ENCODE measurements at places on chromosomes 5 and 9.

DNA sequence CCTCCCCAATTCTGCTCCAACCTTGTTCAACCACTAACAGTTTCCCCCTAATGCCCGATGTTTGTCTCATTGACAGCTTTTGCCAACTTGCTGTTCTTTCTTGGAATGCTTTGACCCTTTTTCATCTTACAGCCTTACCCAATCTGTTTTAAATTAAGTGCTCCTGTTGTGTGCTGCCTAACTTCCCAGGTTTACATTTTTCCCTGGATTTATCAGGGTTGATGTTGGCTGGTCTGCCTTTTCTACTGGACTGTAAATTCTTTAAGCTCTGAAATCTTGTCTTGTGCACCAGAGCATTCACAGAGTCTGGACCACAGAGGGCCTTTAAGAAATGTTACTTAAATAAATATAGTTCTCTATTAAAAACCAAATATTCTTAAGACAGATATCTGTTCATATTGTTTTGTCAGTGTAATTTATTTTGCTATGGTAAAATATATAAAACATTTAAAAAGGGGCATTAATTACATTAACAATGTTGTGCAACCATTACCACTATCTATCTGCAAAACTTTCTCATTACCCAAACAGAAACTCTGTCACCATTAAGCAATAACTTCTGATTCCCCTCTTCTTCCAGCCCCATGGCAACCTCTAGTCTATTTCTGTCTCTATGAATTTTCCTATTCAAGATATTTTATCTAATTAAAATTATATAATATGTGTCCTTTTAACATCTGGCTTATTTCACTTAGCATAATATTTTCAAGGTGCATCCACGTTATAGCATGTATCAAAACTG is 73.0 kb downstream of the OSTF1 start:
- H3K4me3 ChIP-seq: no peak overlapping the region
- H3K27ac ChIP-seq: no peak overlapping the region
- DNase-seq: no peak

DNA sequence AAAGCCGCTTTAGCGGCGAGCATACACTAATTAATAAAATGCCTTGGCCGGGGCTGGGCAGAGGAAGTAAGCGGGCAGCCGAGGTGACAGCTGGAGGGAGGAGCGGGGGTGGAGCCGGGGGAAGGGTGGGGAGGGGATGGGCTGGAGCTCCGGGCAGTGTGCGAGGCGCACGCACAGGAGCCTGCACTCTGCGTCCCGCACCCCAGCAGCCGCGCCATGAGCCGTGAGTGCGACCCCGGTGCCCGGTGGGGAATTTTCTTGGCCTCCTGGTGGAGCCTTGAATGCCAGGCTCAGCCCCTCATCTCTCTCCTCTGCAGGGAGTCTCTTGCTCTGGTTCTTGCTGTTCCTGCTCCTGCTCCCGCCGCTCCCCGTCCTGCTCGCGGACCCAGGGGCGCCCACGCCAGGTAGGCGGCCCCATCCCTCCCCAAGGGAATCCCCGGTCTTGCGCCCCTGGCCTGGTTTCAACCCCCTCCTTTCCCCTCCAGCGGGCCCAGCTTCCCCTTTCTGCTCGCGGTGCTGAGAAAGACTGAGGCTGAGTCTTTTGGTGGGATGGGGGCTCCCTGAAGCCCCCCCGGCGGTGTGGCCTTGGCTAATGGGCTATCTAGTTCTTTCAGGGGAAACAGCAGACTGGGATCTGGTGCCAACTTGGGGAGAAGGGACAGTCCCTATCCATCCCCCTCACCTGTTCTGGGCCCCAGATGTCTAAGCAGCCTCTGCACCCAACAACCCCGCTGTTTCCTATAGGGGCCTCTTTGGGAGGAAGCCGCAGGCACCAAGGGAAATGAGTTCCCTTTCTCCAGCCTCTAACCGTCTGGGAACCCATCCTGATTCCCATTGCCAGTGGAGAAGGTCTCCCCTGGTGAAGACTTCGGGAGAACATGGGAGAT is at the start of gene PTGS1:
Gene PTGS1, plus strand, starts transcription at position 156 of the 887 bp plus-strand sequence. Its CDS starts 61 bp downstream, at position 217.
- peak within 1 kb of the TSS; percentile 51 for H3K4me3 ChIP-seq
- no peak for DNase-seq
- H3K27ac ChIP-seq: no peak within 1 kb of the TSS
- no peaks in the 10 kb centered on the region for H3K36me3 ChIP-seq
- no peaks in the 10 kb centered on the region for H3K27me3 ChIP-seq

- DNase-seq: no peak
- no peak overlapping the region for H3K4me3 ChIP-seq
- H3K27me3 ChIP-seq: no peaks in the 10 kb centered on the region
- H3K4me1 ChIP-seq: no peaks in the 10 kb centered on the region
These were observed 57.2 kb downstream of the KCNN2 start for GRCh38 chr5:114419067-114419388.

GRCh38 chr5:123665822-123666371 is 153.9 kb downstream of the CSNK1G3 start:
- no peak for DNase-seq
- no peak overlapping the region for H3K27ac ChIP-seq
- H3K27me3 ChIP-seq: no peaks in the 10 kb centered on the region
- no peak overlapping the region for H3K4me3 ChIP-seq
- H3K36me3 ChIP-seq: no peaks in the 10 kb centered on the region

- no peak overlapping the region for H3K4me3 ChIP-seq
- DNase-seq: no peak
- H3K27me3 ChIP-seq: no peaks in the 10 kb centered on the region
These were observed 267.0 kb upstream of the NUDT12 start for GRCh38 chr5:103829585-103829984.

GRCh38 chr9:121239071-121239470 is 28.9 kb upstream of the GSN start:
- peaks cover 5% of the 10 kb centered on the region for H3K4me1 ChIP-seq
- H3K36me3 ChIP-seq: no peaks in the 10 kb centered on the region
- no peak overlapping the region for H3K4me3 ChIP-seq

DNA sequence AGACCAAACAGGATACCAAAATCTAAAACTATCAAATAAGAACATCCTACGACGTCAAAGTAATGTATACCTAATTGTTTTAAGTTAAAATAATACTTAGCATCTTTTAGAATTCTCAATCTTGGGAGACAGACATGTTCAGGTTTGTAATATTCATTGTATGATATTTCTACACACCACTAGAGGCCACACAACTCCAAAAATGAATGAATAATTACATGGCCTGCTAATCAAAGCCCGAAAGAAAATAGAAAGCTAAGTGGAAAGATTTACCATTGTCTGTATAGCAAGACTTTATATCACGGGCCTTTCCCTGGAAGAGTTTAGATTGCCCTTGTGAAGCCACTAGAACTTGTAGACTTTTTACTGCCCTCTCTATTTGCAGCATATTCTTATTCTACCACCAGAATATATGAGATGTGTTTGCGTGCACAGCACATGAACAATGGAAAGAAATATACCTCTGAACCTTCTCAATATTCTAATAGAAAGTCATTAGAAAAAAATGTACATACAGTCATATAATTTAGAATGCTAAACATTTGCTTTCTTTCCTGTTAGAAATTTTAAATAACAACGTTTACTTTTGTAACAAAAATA is 380.1 kb upstream of the NUDT12 start:
- H3K27ac ChIP-seq: no peak overlapping the region
- H3K27me3 ChIP-seq: no peaks in the 10 kb centered on the region
- no peak for DNase-seq
- no peaks in the 10 kb centered on the region for H3K4me1 ChIP-seq
- H3K4me3 ChIP-seq: no peak overlapping the region

GRCh38 chr5:43309637-43310036 is 3.6 kb downstream of the HMGCS1 start:
- DNase-seq: no peak
- no peak overlapping the region for H3K4me3 ChIP-seq
- H3K36me3 ChIP-seq: no peaks in the 10 kb centered on the region
- no peak overlapping the region for H3K27ac ChIP-seq
- no peaks in the 10 kb centered on the region for H3K27me3 ChIP-seq

- H3K4me1 ChIP-seq: peaks cover 14% of the 10 kb centered on the region
- H3K27ac ChIP-seq: peak within 1 kb of the TSS; percentile 92
- H3K4me3 ChIP-seq: peak within 1 kb of the TSS; percentile 98
- no peaks in the 10 kb centered on the region for H3K27me3 ChIP-seq
These were observed at the start of gene TBC1D13 for GRCh38 chr9:128786681-128787601. TSS of gene TBC1D13 (plus strand) at chr9:128787253. CDS start at chr9:128787354, 101 bp downstream.

- no peak for DNase-seq
- no peaks in the 10 kb centered on the region for H3K36me3 ChIP-seq
- no peak overlapping the region for H3K27ac ChIP-seq
- no peaks in the 10 kb centered on the region for H3K4me1 ChIP-seq
- no peaks in the 10 kb centered on the region for H3K27me3 ChIP-seq
These were observed 75.1 kb upstream of the ADCY2 start for GRCh38 chr5:7320701-7321301.

DNA sequence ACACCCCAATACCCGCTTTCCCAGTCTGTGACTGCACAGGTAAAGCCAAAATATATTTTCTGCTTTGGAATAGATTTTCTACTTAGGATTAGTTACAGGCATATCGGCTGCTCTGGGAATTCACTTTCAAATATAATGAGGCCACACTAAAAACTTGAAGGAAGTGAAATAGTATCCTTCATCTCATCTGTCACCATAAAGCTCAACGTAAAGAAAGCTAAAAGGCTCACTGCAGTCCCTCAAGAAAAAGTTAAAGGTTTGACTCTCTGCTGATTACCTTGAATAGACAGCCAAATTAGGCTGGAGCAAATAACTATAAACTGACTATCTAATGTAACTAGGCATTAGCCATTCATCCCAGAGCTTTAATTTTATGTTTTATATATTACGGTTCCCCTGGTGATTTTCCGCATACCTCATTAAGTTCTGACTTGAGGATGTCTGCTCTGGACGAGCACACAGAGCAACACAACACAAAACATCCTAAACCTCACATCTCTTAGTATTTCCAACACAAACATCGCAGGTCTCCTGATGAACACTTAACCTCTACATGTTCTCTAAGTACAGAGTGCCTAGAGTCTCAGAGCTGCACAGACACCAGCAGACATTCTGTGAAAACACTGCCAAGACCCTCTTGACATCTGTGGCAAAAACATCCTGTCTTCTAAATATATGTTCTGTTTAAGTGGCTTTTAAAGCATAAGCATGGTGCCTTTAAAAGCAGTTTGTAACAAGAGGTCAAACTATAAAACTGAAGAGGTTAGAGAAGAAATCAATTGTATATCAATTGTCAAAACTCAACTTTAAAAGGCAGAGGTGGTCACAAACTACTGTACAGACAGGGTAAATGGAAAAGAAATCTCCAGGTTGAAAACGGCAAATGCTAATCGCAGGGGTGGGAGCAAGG is 35.4 kb downstream of the ELAVL2 start:
- H3K36me3 ChIP-seq: no peaks in the 10 kb centered on the region
- DNase-seq: no peak
- H3K4me1 ChIP-seq: no peaks in the 10 kb centered on the region
- no peaks in the 10 kb centered on the region for H3K27me3 ChIP-seq
- H3K4me3 ChIP-seq: no peak overlapping the region

DNA sequence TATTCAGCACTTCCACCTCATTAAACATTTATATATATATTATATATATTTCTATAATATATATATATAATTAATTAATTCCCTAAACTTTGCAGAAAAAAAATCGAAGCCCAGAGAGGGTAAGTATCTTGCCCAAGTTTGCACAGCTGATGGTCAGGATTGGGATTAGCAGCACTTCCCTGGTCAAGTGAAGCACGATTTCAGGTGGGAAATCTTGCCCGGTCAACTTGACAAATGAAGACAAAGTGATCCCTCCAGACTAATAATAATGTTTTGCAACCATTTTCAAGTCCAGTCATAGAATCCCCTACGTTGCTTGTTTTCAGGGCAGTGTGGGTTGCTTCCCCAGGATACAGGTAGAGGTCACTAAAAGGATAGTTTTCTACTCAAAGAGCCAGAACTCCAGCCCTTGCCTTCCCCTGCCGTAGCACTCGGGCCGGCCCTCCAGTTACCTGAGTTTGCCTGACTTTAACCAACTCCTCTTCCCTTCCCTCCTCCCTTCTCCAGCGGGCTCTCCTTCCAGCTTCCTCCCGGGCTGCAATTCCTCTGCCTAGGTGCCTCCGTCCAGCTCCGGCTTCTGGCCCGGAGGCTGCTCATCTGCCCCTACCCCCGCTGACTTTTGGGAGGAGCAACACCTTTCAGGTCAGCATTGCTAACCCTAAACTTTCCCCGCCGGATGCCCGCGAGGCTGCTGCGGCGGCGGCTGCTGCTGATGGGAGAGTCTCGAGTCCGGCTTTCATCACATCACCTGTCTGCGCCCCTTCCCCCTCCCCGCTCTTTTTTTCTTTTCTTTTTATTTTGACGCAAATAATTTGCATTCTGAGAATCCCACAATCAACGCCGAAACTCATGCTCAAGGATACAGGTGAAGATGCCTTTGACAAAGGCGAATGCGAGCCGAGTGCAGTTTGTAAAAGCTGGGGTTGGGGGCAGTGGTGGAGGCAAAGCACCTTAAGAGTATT is 930 bp downstream of the PRLR start:
- no peaks in the 10 kb centered on the region for H3K36me3 ChIP-seq
- DNase-seq: no peak
- H3K4me3 ChIP-seq: peak overlapping the region; percentile 60
- H3K27ac ChIP-seq: peak overlapping the region; percentile 82
- peaks cover 34% of the 10 kb centered on the region for H3K4me1 ChIP-seq

GRCh38 chr5:27290172-27290571 is 251.8 kb upstream of the CDH9 start:
- no peak for DNase-seq
- H3K36me3 ChIP-seq: no peaks in the 10 kb centered on the region
- H3K4me3 ChIP-seq: no peak overlapping the region

GRCh38 chr5:169736653-169737052 is 99.6 kb downstream of the DOCK2 start:
- H3K27me3 ChIP-seq: no peaks in the 10 kb centered on the region
- H3K4me1 ChIP-seq: no peaks in the 10 kb centered on the region
- H3K4me3 ChIP-seq: no peak overlapping the region
- no peak overlapping the region for H3K27ac ChIP-seq
- H3K36me3 ChIP-seq: no peaks in the 10 kb centered on the region
- no peak for DNase-seq

- no peak overlapping the region for H3K27ac ChIP-seq
- no peak for DNase-seq
- no peaks in the 10 kb centered on the region for H3K27me3 ChIP-seq
- peaks cover 29% of the 10 kb centered on the region for H3K4me1 ChIP-seq
- no peak overlapping the region for H3K4me3 ChIP-seq
These were observed 85.2 kb downstream of the EHMT1 start for GRCh38 chr9:137703842-137704508.

DNA sequence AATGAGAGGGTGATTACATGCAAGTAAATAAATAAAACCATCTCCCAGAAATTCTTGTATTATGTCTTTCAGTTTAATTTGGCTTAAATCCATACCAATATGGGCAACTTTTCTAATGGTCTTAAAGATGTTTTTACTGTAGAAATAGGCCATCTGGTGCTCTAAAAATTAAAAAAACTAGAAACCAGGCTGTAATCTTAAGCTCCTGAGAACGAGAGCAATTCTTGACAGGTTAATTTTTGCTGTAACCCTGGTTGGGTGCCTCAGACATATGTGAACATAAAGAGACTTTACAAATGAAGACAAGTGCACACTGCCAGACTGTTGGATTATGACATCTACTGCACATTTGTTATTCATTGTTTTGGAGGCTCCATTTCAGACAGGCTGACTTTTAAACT is 246.8 kb upstream of the DAB2 start:
- no peak for DNase-seq
- H3K36me3 ChIP-seq: no peaks in the 10 kb centered on the region
- H3K27me3 ChIP-seq: no peaks in the 10 kb centered on the region
- H3K4me3 ChIP-seq: no peak overlapping the region

- no peak overlapping the region for H3K27ac ChIP-seq
- peaks cover 30% of the 10 kb centered on the region for H3K36me3 ChIP-seq
- no peaks in the 10 kb centered on the region for H3K4me1 ChIP-seq
- DNase-seq: no peak
- no peaks in the 10 kb centered on the region for H3K27me3 ChIP-seq
- H3K4me3 ChIP-seq: no peak overlapping the region
These were observed 23.6 kb downstream of the CNOT8 start for GRCh38 chr5:154881986-154882385.
